ENCODE measurements at places on chromosomes 2 and 18.

GRCh38 chr2:39153312-39153711, 32.5 kb upstream of the SOS1 start:
- no peaks in the 10 kb centered on the region for H3K36me3 ChIP-seq
- no peak overlapping the region for H3K4me3 ChIP-seq
- H3K4me1 ChIP-seq = peaks cover 8% of the 10 kb centered on the region
- H3K27ac ChIP-seq = no peak overlapping the region
- peaks cover 1% of the 10 kb centered on the region for H3K27me3 ChIP-seq

GRCh38 chr2:201858281-201859184, 52.2 kb downstream of the CDK15 start:
- peaks cover 33% of the 10 kb centered on the region for H3K27me3 ChIP-seq
- H3K4me3 ChIP-seq = no peak overlapping the region
- DNase-seq = no peak
- no peaks in the 10 kb centered on the region for H3K36me3 ChIP-seq
- peaks cover 11% of the 10 kb centered on the region for H3K4me1 ChIP-seq
- H3K27ac ChIP-seq = no peak overlapping the region

DNA sequence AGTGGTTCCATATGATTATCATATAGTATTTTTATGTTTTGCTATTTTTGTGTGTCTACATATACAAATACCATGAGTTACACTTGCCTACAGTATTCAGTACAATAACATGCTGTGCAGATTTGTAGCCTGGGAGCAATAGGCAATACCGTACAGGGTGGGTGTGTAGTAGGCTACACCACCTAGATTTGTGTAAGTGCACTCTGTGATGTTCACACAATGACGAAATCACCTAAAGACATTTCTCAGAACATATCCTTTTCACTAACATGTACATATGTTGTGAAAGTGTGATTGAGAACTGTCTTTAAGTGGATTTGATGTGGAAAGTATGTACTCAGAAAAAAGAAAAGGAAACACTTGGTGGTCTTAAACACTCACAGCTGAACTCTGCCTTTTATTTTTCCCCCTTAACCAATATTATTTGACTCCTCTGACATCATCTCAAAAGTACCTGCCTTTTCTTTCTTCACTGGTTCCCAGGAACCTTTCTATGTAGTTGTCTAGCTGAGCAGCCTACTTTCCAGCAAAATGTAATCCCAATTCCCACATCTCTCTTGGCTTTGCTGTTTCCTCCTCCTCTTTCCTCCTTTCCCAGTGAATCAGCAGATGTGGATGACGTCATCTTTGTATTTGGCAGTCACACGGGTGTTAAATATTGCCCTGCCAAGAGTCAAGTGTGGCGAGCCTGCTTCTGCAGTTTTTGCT, 47.7 kb downstream of the OSBPL6 start:
- H3K36me3 ChIP-seq = no peaks in the 10 kb centered on the region
- H3K27ac ChIP-seq = no peak overlapping the region
- no peaks in the 10 kb centered on the region for H3K4me1 ChIP-seq
- DNase-seq = no peak
- peaks cover 6% of the 10 kb centered on the region for H3K27me3 ChIP-seq

GRCh38 chr2:223597076-223597475, 5.1 kb downstream of the SCG2 start:
- H3K4me1 ChIP-seq = peaks cover 1% of the 10 kb centered on the region
- no peaks in the 10 kb centered on the region for H3K36me3 ChIP-seq
- no peak overlapping the region for H3K4me3 ChIP-seq
- H3K27me3 ChIP-seq = no peaks in the 10 kb centered on the region

DNA sequence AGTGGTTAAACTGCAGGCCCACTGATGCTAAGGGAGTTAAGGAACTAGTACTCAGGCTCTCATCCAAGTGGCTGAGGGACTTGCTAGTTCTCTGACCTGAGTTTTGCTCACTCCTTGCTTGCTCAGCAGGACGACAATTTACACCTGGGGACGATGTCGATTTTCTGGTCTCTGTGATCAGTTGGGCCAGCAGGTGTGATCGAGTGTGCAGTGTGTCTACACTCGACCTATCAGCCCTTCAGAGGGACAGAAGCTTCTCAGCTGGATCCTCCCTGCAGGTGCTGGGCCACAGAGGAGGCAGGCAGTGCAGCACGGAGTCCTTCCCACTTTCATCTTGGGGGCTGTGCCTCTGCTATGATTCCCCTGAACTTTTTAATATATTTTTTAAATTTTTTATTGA, 71.5 kb downstream of the KCNS3 start:
- no peaks in the 10 kb centered on the region for H3K4me1 ChIP-seq
- H3K36me3 ChIP-seq = no peaks in the 10 kb centered on the region
- no peak overlapping the region for H3K27ac ChIP-seq
- H3K4me3 ChIP-seq = no peak overlapping the region

DNA sequence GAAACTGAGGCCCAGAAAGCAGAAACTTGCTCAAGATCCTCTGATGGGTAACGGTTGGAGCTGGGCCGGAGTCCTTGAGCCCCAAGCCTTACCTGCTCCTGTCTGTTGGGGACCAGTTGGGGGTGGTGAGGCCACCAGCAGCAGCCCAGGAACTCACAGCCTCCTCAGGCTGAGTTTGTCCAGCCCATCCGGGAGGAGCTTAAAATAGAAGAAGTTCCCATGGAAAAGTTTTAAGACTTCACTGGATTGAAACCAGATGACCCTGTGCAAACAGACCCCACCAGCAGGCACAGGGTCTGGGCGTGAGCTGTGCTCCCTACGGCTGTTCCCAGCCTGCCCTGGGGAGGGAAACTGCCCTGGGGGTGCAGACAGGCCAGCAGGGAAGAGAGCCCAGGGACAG, 40.6 kb upstream of the FOSL2 start:
- peak overlapping the region; percentile 49 for H3K27ac ChIP-seq
- H3K36me3 ChIP-seq = no peaks in the 10 kb centered on the region
- peaks cover 25% of the 10 kb centered on the region for H3K4me1 ChIP-seq
- no peak for DNase-seq

DNA sequence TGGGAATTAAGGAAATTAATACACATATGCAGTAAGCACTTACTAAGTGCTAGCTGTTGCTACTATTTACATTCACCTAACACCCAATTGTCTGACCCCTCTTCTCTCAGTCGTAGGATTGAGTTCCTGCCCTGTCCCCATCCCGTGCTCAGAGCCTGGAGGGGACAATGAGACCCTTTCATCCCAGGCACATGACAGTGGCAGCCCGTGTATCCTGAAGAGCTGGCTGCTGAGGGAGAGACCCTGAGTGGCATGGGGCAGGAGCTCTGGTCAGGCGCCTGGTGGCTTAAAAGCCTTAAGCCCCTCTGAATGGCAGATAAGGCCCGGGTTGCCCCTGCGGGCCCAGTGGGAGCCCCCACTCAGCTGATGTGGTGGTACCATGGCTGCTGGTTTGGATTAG, 99.0 kb downstream of the DYSF start:
- H3K36me3 ChIP-seq = no peaks in the 10 kb centered on the region
- H3K27me3 ChIP-seq = no peaks in the 10 kb centered on the region
- no peak overlapping the region for H3K4me3 ChIP-seq
- no peak overlapping the region for H3K27ac ChIP-seq

- peaks cover 8% of the 10 kb centered on the region for H3K4me1 ChIP-seq
- no peak overlapping the region for H3K4me3 ChIP-seq
These were observed 674.5 kb downstream of the KCNJ3 start for GRCh38 chr2:155372969-155373368.

GRCh38 chr2:5007596-5007995, 684.6 kb upstream of the SOX11 start:
- H3K27me3 ChIP-seq = no peaks in the 10 kb centered on the region
- H3K27ac ChIP-seq = no peak overlapping the region
- no peaks in the 10 kb centered on the region for H3K4me1 ChIP-seq

DNA sequence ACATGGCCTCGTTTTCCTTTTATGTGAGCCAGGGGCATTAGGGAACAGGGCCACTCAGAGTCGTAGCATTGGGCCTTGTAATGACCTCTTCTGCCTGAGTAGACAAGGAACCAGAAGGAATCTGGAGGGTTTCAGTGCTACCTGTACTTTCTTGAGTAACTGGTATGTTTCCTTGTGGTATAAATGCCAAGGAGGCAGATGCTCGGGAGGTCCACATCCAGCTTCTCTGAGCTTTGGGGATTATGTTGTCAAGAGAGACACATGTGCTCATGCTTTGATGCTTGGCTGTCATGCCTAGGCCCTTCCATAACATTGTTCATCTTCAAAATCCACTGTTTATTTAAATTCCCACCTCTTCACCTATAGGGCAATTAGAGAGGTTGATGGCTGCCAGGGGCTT, 26.3 kb downstream of the FOSL2 start:
- no peaks in the 10 kb centered on the region for H3K27me3 ChIP-seq
- peaks cover 29% of the 10 kb centered on the region for H3K4me1 ChIP-seq
- H3K4me3 ChIP-seq = no peak overlapping the region
- peaks cover 65% of the 10 kb centered on the region for H3K36me3 ChIP-seq
- H3K27ac ChIP-seq = no peak overlapping the region
- no peak for DNase-seq

DNA sequence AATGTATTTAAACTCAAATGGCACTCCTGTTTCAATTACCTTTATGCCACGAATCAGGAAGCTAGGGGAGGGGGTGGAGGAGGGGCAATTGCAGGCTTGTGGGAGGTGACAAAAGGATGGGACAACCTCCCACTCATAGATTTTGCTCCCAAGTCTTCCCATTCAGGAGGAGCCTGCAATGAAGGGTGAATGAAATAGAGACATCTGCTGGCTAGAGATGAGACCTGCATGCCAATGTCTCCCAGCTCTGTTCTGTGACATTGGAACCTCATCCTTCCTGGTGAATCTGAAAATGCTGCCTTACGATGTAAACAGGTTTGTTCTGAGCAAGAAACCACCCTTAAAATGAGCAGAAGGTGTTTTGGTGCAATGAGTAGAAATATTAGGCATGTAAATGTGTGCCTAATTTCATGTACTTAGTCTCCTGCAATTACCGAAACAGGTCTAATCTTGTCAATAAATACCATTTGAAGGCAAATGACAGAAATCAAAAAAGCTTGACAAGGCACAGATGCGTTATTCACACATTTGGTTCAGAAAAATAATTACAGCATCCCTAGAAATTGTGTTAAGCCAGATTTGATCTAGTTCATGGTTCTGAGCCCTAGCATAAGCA, 2.7 kb upstream of the PID1 start:
- no peaks in the 10 kb centered on the region for H3K36me3 ChIP-seq
- no peak overlapping the region for H3K4me3 ChIP-seq
- DNase-seq = no peak
- no peaks in the 10 kb centered on the region for H3K4me1 ChIP-seq
- H3K27me3 ChIP-seq = peaks cover 15% of the 10 kb centered on the region
- H3K27ac ChIP-seq = no peak overlapping the region

DNA sequence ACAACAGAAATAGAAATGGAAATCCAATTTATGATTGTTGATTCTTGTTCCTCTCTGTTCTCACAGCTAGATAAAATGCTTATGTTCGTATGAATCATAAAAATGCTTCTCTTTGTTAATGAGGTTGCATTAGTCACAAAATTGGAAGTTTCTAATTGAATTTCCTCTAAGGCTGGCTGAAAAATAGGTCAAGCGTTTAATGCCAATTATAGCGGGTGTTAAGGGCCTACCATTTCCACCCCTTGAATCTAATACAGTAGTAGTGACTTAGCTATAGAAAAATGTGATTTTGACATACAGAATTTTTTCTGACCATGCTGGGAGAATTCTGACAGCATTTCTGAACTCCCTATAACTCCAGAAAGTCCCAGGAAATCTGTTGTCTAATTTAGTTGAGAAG, 107.1 kb downstream of the TTN start:
- no peak overlapping the region for H3K4me3 ChIP-seq
- H3K27ac ChIP-seq = no peak overlapping the region
- H3K4me1 ChIP-seq = peaks cover 1% of the 10 kb centered on the region
- peaks cover 1% of the 10 kb centered on the region for H3K27me3 ChIP-seq
- no peak for DNase-seq
- H3K36me3 ChIP-seq = no peaks in the 10 kb centered on the region

DNA sequence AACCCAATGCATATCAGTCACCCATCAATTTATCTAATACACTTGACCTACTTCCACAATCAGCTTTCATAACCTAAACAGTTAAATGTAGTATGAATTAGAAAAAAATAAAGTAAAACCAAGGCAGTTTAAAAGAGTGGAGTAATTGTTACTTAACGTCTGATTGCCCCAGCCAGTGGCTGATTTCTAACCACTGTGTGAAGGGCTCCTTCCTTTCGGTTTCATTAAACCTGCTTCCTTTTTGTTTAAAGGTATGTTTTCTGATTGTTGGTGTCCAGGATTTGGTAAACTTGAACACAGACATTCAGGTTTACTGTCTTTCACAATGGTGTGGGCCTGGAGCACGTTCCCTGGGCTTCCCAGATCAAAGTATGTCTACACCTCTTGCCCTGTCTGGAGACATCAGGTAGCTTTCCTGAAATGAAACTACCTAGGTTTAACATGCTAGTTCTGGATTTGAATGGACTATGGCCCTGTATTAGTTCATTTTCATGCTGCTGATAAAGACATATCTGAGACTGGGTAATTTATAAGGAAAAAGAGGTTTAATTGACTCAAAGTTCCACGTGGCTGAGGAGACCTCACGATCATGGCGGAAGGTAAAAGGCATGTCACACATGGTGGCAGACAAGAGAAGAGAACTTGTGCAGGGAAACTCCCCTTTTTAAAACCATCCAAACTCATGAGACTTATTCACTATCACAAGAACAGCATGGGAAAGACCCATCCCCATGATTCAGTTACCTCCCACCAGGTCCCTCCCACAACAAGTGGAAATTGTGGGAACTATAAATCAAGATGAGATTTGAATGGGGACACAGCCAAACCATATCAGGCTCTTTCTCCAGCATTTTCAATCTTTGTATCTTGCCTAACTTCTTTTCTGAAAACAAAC, 605.2 kb upstream of the ID2 start:
- H3K27ac ChIP-seq = peak overlapping the region; percentile 60
- H3K27me3 ChIP-seq = no peaks in the 10 kb centered on the region
- no peak overlapping the region for H3K4me3 ChIP-seq

DNA sequence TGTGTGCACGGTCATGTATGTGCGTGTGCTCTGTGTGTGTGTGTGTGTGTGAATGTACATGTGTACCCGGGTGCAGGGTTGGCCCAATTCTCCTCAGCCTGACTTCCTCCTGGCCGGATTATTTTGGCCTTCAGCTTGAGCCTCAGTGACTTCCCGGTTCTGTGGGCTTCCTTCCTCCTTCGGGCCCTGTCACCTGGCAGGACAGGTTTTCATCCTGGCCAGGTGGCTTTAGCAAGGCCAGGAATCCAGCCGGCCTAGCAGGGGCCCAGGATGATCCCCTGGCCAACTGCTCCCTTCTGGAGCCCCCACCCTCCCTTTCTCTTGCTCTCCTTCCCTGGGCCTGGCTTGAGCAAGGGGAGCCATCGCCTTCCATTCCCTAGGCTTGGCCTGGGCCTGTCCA, 140.5 kb downstream of the INHBB start:
- DNase-seq = no peak
- no peak overlapping the region for H3K27ac ChIP-seq
- H3K4me3 ChIP-seq = no peak overlapping the region
- H3K36me3 ChIP-seq = no peaks in the 10 kb centered on the region

- H3K36me3 ChIP-seq = peaks cover 57% of the 10 kb centered on the region
- H3K4me1 ChIP-seq = peaks cover 36% of the 10 kb centered on the region
- no peaks in the 10 kb centered on the region for H3K27me3 ChIP-seq
- no peak overlapping the region for H3K27ac ChIP-seq
- DNase-seq = no peak
These were observed 79.4 kb upstream of the TCF7L1 start for GRCh38 chr2:85053802-85054201.

- no peak overlapping the region for H3K4me3 ChIP-seq
- no peak for DNase-seq
- no peaks in the 10 kb centered on the region for H3K36me3 ChIP-seq
These were observed 194.0 kb downstream of the BABAM2 start for GRCh38 chr2:28084564-28084963.

- peaks cover 17% of the 10 kb centered on the region for H3K27me3 ChIP-seq
- no peaks in the 10 kb centered on the region for H3K36me3 ChIP-seq
- no peak for DNase-seq
- no peak overlapping the region for H3K27ac ChIP-seq
- no peak overlapping the region for H3K4me3 ChIP-seq
These were observed 18.8 kb upstream of the BOK start for GRCh38 chr2:241539616-241540374.
